ENCODE measurements at places on chromosomes 13 and 19. TPM values are rescaled to one million over a fixed set of nuclear protein-coding genes. Genes with fewer than 3 reads are reported as not detected.

The WASF3 gene
- total RNA-seq = 13.0 TPM

- peaks cover 14% of the 10 kb centered on the region for H3K27me3 ChIP-seq
- H3K4me1 ChIP-seq = no peaks in the 10 kb centered on the region
- no peaks in the 10 kb centered on the region for H3K36me3 ChIP-seq
- no peak overlapping the region for H3K4me3 ChIP-seq
- DNase-seq = no peak
Measured at GRCh38 chr13:98772794-98773452, 20.5 kb upstream of the SLC15A1 start.

- no peak for DNase-seq
- no peak overlapping the region for H3K27ac ChIP-seq
- peaks cover 7% of the 10 kb centered on the region for H3K27me3 ChIP-seq
- peaks cover 5% of the 10 kb centered on the region for H3K4me1 ChIP-seq
Measured at GRCh38 chr13:113048766-113049165, 56.8 kb upstream of the F7 start.

The SOX1 gene
- total RNA-seq = 1.7 TPM

DNA sequence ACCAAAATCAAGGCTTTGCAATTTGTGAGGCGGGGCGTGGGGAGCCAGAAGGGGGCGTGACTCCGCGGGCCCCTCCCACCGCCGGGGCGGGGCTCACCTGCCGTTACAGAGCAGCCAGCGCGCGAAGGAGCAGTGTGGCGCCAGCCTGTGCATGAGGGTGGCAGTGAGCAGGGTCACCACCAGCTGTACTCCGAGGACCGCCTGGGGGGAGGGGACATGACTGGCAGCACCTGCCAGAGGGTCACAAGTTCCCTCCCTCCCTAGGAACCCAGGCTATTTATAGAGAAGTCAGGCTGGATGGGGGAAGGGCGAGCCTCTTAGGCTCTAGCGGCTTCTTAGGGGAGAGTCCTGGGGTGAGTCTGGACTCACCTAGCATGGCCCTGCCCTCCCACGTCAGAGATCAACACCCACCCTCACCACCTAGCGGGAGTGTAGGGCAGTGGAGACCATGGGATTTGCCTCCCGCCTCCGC lies 3.6 kb downstream of the TMEM161A start:
- no peak overlapping the region for H3K27ac ChIP-seq
- H3K4me1 ChIP-seq = peaks cover 5% of the 10 kb centered on the region
- H3K27me3 ChIP-seq = peaks cover 11% of the 10 kb centered on the region
- no peak for DNase-seq
- H3K36me3 ChIP-seq = peaks cover 8% of the 10 kb centered on the region

- H3K4me3 ChIP-seq = no peak overlapping the region
- no peak for DNase-seq
- no peak overlapping the region for H3K27ac ChIP-seq
Measured at GRCh38 chr13:51728972-51729371, 75.0 kb downstream of the DHRS12 start.

DNA sequence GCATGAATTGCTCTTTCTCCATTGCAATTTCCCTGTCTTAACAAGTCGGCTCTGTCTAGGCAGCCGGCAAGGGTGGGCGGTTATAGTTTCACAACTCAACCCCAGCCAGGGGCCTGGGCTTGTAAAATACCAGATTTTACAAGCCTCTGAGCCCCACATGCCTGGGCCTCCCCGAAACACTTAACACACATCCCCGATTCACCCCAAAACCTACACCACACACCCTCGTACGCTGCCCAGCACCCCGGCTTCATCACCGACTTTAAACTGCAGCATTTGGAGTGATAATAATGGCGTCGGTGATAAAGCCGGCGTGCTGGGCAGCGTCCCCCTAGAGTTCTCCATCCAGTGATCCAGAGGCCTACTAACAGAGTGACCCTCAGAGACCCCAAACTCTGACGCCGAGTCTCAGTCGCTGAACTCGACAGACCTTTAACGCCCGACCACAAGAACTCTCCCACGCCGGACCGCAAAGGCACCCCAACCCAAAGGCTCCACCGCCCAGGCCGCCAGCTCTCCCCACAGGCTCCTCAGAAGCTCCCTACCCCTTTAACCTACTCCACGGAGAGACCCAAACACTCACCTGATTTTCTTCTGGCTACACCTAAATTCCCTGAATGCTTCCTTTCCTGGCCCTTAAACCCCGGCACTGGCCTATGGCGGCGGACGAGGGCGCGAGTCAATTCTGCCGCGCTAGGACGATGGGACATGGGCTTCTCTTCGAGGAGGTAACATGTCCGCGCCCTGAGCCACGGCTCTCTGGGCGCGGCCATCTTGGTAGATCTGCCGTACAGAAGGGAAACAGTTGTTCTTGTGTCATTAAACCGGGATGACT lies at the start of gene ZNF649:
TSS of gene ZNF649 (minus strand) at position 687 of the 835 bp plus-strand sequence. CDS start 4,910 bp downstream, outside the sequence.
- H3K4me3 ChIP-seq = peak within 1 kb of the TSS; percentile 100
- H3K27ac ChIP-seq = peak within 1 kb of the TSS; percentile 95
- H3K36me3 ChIP-seq = peaks cover 42% of the 10 kb centered on the region
- peak; percentile 86 for DNase-seq

GRCh38 chr13:25507841-25508240 lies 136.1 kb downstream of the ATP8A2 start:
- H3K27ac ChIP-seq = no peak overlapping the region
- no peaks in the 10 kb centered on the region for H3K27me3 ChIP-seq
- no peak overlapping the region for H3K4me3 ChIP-seq
- H3K4me1 ChIP-seq = no peaks in the 10 kb centered on the region
- no peak for DNase-seq

DNA sequence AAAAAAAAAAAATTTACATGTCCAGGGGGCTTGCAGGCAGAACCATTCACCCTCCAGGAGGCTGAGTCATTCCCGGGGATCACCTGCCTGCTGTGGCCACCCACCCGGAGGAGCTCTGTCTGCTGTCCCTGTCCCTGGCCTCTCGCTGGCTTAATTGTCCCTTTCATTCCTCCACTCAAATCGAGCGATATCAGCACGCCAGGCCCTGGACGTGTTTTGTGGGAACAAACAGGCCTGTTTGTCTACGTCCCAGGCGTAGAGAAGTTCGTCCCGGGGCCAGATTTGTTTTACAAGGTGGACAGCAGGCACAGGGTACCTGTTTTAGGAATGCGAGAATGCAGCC lies 21.2 kb downstream of the SULT2B1 start:
- peaks cover 2% of the 10 kb centered on the region for H3K4me1 ChIP-seq
- H3K27me3 ChIP-seq = peaks cover 10% of the 10 kb centered on the region
- H3K4me3 ChIP-seq = no peak overlapping the region
- H3K36me3 ChIP-seq = no peaks in the 10 kb centered on the region
- no peak overlapping the region for H3K27ac ChIP-seq

GRCh38 chr13:107518780-107519179 lies 696.6 kb downstream of the LIG4 start:
- DNase-seq = no peak
- no peak overlapping the region for H3K4me3 ChIP-seq
- H3K27ac ChIP-seq = no peak overlapping the region
- H3K36me3 ChIP-seq = no peaks in the 10 kb centered on the region
- peaks cover 9% of the 10 kb centered on the region for H3K4me1 ChIP-seq

GRCh38 chr13:97116754-97117153 lies 105.4 kb upstream of the MBNL2 start:
- H3K36me3 ChIP-seq = no peaks in the 10 kb centered on the region
- H3K4me1 ChIP-seq = peaks cover 15% of the 10 kb centered on the region
- H3K27ac ChIP-seq = no peak overlapping the region
- DNase-seq = no peak
- peaks cover 2% of the 10 kb centered on the region for H3K27me3 ChIP-seq

- no peaks in the 10 kb centered on the region for H3K36me3 ChIP-seq
- H3K4me3 ChIP-seq = no peak overlapping the region
- H3K27ac ChIP-seq = no peak overlapping the region
- no peak for DNase-seq
Measured at GRCh38 chr13:43269037-43269481, 245.7 kb downstream of the DNAJC15 start.

GRCh38 chr19:48935864-48936263 lies 2.4 kb downstream of the DHDH start:
- no peaks in the 10 kb centered on the region for H3K36me3 ChIP-seq
- DNase-seq = no peak
- no peak overlapping the region for H3K4me3 ChIP-seq
- peaks cover 12% of the 10 kb centered on the region for H3K27me3 ChIP-seq
- H3K27ac ChIP-seq = no peak overlapping the region

The UBL3 gene
- 17.1 TPM for total RNA-seq

- peaks cover 12% of the 10 kb centered on the region for H3K4me1 ChIP-seq
- no peak overlapping the region for H3K4me3 ChIP-seq
- no peak overlapping the region for H3K27ac ChIP-seq
- peaks cover under 1% of the 10 kb centered on the region for H3K36me3 ChIP-seq
Measured at GRCh38 chr19:35261356-35262100, 7.2 kb upstream of the USF2 start.

DNA sequence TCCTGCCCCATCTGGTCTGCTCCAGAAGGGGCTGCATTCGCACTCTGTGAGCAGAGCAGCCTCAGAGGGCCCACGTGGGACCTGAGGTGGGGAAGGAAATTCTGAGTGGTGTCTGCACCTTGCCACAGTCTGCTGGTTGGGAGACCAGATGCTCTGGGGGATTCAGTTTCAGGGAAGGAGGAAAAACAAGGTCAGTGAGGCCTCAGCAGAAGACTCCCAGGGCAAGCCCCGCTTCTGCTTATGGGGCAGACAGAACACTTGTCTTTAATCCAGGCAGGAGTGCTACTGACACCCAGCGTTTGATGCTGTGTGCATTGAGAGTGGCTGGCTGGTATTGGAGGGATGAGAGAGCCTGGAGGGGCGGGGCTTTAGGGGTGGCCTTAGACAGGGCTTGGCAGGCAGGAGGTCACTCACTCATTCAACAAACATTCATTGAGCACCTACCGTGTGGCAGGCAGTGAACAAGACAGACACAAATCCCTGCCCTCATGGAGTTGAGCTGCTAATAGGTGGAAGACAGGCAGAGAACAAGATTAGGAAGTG lies 4.9 kb upstream of the CLEC17A start:
- no peak overlapping the region for H3K27ac ChIP-seq
- no peaks in the 10 kb centered on the region for H3K36me3 ChIP-seq
- no peak overlapping the region for H3K4me3 ChIP-seq
- no peak for DNase-seq
- no peaks in the 10 kb centered on the region for H3K4me1 ChIP-seq

DNA sequence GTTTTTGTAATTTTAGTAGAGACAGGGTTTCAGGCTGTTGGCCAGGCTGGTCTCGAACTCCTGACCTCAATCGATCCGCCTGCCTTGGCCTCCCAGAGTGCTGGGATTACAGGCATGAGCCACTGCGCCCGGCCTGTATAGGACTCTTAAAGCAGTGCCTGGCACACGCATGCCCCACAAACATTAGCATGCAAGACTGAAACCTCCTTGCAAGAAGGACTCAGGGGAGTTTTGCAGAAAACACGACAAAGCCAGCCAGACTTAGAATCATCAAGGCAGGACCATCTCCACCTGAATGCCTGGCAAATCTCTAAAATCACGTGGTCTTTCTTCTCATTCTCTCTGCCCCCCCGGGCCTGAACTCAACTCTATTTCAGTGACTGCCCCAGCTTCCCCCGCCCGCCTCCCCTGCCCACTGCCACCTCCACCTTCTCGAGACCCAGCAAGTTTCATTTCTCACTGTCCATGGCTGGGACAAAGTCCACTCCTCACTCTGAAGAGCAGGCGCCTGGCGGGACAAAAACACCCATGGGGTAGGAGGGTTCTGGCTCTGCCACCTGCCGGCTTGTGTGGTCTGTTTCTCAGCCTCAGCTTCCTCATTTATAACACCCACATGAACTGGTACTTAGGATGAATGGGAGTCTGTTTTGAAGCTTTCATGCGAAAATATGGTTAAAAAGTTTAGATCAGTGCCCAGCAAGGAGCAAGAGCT lies 2.4 kb downstream of the TICAM1 start:
- H3K36me3 ChIP-seq = no peaks in the 10 kb centered on the region
- H3K4me3 ChIP-seq = no peak overlapping the region
- H3K4me1 ChIP-seq = peaks cover 5% of the 10 kb centered on the region
- peaks cover 13% of the 10 kb centered on the region for H3K27me3 ChIP-seq
- no peak overlapping the region for H3K27ac ChIP-seq

DNA sequence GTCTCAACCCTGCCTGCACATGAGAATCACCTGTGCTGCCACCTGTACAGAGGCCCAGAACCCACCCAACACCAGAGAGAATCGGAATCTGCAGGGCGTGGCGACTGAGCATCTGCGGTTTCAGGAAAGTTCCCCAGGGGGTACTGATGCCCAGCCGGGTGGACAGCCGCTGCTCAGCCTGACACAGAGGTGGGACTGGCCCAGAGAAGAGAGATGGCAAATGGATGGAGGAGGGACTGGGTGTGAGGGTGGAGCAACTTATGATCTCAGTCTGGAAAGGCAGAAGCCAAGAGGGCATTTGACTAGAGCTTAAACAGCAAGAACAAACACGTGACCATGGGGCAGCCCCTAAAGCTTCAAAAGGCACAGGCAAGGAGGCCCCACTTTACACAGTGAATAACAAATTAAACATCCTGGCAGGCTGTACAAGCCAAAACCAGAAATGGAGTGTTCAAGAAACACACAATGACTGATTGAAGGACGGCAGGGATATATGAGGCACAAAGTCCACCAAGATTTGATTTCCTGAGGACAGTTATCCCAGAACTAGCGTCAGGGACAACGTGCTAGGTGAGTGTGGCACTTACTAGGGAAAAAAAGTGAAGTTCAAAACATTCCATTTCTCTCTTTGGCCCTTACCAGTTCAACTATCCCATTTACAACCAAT lies 3.1 kb downstream of the RANBP3 start:
- peaks cover 21% of the 10 kb centered on the region for H3K4me1 ChIP-seq
- DNase-seq = no peak
- H3K27me3 ChIP-seq = peaks cover 9% of the 10 kb centered on the region
- H3K27ac ChIP-seq = peak overlapping the region; percentile 58
- peak overlapping the region; percentile 48 for H3K4me3 ChIP-seq

DNA sequence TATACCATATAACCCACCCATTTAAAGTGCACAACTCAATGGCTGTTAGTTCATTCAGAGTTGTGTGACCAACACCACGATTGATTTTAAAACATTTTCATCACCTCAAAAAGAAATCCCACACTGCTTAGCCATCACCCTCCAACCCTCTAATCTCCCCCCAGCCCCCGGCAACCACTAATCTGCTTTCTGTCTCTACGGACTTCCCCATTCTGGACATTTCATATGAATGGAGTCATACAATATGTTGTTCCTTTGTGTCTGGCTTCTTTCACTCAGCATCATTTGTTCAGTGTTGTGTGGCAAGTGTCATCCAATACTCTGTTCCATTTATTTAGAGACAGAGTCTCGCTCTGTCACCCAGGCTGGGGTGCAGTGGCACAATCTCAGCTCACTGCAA lies 4.0 kb upstream of the PNMA8B start:
- no peaks in the 10 kb centered on the region for H3K4me1 ChIP-seq
- DNase-seq = no peak
- no peak overlapping the region for H3K4me3 ChIP-seq
- H3K27me3 ChIP-seq = peaks cover 8% of the 10 kb centered on the region
- peaks cover 4% of the 10 kb centered on the region for H3K36me3 ChIP-seq

DNA sequence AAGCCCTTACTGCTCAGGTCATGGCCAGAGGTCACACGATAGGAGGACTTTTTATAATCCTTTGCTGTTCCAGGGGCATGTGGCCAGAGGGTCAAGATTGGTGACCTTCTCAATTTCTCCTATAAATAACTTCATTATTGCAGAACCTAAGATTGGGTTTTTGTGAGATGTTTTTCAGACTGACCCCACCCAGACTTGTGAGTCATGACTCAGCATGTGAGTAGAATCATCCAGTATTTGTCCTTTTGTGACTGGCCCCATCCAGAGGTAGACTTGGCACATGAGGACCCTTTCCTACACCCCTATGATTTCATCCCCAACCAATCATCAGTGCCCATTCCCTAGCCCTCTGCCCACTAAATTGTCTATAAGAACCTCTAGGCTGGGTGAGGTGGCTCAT lies 84.5 kb upstream of the ABCC4 start:
- H3K27ac ChIP-seq = no peak overlapping the region
- H3K36me3 ChIP-seq = peaks cover 3% of the 10 kb centered on the region
- no peak for DNase-seq
- no peaks in the 10 kb centered on the region for H3K4me1 ChIP-seq
- peaks cover 5% of the 10 kb centered on the region for H3K27me3 ChIP-seq
- no peak overlapping the region for H3K4me3 ChIP-seq

The NTF4 gene
- total RNA-seq = not detected
